Transverse colon (tissue), 4 donors: ENCODE measurements at places on chromosomes 7 and 10.

- DNase-seq: no peak
Measured at GRCh38 chr7:130365088-130365487, 15.2 kb upstream of the CPA1 start.

- no peak for DNase-seq
Measured at GRCh38 chr10:1544209-1544673, 193.1 kb downstream of the ADARB2 start.

DNA sequence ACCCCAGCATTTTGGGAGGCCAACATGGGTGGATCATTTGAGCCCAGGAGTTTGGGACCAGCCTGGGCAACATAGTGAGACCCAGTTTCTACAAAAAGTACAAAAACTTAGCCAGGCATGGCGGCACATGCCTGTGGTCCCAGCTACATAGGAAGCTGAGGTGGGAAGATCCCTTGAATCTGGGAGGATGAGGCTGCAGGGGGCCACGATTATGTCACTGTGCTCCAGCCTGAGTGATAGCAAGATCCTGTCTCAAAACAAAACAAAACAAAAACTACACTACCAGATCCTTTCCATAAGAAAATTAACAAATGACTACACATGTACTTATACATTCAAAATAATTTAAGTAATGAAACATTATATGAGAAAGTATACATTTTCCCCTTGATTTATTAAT, 116.4 kb upstream of the KLF6 start:
- no peak for DNase-seq

DNA sequence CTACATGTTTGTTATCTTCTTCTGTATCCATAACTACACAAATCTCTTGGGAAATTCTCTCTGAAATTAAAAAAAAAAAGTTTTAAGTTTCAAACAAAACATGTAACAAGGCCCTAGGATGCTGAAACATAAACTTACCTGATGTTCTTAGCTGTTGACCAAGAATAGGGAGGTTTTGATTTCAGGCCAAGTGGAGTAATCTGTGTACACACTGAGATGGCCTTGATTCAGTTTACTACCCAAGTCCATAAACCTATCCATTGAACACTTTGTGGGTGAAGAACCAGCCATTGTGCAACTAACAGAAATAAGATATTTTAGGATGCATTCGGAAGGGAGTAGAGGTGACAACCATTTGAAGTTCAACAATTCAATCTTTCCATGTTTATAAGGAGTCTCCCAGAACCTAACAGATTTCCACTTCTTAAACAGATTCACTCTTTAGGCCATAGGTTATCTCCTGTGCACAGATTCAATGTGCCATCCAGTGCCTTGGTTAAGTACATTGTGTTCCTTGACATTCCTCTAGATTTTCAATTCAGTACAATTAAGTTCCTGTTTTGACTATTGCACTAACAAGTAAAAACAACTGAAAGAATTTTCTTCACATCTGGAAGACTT, 143.1 kb downstream of the CRPPA start:
- DNase-seq: no peak

DNA sequence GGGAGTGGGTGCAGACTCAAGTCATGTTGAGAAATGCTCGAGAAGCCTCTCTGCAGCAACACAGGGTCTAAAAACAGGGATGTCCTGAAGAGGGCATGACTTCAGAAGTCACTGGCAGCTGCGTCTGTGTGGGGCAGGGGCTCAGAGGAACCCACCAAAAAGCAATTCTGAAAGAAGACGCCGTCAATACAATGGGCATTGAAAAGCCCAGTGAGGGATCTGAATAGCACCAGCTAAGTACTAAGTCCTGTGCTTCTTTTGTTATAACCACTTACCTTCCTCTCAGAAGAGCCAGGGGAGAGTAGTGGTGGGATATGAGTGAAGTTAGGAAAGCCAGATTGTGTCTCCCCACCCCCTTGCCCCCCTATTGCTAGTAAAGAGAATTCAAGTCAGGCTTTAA, 137.2 kb downstream of the INHBA start:
- DNase-seq: no peak

GRCh38 chr7:33986951-33987947, 81.9 kb downstream of the BMPER start:
- DNase-seq: no peak

- no peak for DNase-seq
Measured at GRCh38 chr7:31549611-31550010, 35.7 kb downstream of the ITPRID1 start.

- DNase-seq: no peak
Measured at GRCh38 chr7:82530361-82530760, 86.8 kb upstream of the CACNA2D1 start.
